Stimulated activated CD8-positive, alpha-beta memory T cell treated with anti-CD3 and anti-CD28 coated beads, Interleukin-4, amount 100 ng/mL, for 1 hour (primary cell): ENCODE measurements at places on chromosomes 1 and 21.

DNA sequence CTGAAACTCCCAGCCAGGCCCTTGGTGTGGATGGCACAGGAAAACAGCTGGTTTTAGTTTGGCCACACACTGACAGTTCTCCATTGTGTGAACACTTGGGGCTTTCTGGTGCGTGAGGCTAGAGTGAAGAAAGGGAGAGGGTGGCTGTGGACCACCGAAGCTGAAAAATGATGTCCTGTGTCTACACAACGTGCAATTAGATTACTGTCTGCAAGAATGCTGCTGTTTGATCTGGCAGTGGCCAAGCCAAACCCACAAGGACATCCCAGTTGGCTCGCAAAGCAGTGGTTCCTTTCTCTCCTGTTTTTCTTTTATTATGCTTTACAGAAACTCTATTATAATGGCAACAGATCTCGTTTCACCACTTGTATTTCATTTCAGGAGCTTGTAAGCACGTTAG lies 58.9 kb downstream of the ERG start:
- no peak for DNase-seq

GRCh38 chr21:41764558-41765419 lies 2.1 kb downstream of the RIPK4 start:
- DNase-seq = no peak

DNA sequence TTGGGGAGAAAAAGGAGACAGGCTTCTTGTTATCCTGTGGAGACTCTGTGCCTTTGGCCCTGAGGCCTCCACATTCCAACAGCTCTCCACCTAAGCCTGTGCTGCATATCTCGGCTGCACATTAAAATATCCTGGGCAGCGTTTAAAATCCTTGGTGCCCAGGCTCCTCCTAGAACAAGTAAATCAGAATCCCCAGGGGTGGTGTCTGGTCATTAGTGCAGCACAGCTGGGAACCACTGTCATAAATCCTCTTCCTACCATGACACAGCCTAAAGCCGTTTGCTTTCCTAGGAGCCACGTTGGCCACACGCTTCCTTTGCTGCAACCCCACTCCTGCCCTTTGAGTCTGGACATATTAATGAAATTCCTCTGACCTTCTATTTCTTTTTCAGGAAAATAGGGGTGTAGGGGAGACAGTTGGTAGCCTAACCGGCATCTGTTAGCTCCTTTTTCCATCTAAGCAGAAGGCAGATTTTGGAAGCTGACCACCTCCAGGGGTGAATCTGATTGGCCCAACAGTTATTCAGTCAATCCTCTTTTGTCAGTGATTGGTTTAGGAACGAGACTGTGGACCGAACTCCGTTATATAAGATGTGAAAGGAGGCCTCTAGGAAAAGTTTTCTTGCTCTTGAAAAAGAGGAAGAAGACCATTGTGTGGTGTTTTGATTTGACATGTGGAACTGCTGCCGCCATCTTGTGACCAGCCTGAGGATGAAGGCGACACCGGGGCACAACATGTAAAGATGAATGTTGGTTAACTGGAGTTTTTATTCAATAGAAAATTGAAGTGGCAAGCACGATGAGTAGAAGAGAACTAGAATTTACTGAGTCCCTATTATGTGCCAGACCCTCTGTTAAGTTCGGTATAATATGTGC lies 41.9 kb downstream of the JUN start:
- no peak for DNase-seq

DNA sequence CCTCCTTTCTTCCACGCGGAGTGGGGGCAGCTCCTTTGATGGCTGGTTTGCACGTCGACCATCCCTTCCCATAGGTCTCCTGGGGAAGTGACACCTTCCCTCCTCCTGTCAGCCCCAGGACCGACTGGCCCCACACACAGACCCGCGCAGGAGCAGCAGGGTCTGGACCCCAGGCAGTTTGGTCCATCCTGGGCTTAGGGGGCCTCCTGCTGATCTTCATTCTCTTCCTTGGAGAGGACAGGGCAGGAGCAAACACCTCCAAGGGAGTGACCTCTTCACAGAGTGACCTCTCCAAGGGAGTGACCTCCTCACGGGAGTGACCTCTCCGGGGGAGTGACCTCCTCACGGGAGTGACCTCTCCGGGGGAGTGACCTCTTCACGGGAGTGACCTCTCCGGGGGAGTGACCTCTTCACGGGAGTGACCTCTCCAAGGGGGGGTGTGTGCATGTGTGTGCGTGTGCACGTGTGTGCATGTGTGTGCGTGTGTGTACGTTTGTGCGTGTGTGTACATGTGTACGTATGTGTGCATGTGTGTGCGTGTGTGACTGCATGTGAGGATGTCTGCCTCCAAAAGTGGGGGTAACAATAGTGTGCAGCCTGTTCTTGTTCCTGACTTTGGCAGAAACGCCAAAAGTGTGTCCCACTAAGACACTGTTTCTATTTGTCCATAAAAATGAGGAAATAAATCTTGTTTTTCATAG lies 29.8 kb downstream of the COL6A1 start:
- no peak for DNase-seq

DNA sequence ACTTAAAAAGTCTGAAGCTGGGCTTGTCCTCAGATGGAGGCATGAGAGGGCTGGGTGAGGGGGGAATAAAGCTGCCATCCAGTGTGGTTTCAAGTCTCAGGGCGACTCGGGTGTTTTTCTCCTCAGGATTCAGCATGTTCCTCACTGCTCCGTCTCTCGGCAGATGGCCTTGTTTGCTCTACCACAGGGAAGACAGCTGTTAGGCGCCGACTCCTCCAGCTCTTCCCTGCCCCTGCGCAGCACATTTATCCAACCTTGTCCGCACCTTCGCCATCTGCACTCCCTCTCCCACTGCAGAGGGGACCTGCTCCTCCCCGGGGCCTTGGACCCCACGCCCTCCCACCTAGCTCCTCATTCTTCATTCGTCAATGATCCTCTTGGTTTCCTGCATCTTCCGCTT lies 16.6 kb upstream of the S100A11 start:
- DNase-seq = no peak

DNA sequence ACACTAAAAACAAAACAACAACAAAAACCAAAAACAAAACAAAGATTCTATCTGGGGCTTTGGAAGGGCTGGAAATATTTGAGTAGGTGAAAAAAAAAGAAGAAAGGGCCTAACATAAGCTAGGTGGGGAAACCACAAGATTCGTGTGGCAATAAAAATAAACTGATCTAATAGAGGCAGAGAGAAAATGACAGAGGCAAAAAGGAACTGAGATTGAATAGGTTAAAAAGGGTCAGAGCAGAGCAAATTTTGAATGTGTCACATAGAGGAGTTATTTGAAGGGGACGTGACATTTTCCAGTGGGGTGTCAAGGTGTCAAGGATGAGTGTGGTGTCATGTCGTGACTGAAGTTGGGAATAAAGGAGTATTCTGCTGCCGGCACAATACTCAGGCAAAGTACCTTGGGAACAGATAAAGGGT lies 65.2 kb upstream of the RALGPS2 start:
- no peak for DNase-seq

GRCh38 chr21:38072489-38072888 lies 156.2 kb upstream of the KCNJ6 start:
- DNase-seq = no peak

GRCh38 chr1:18110598-18110939 lies 3.0 kb downstream of the IGSF21 start:
- DNase-seq = no peak

DNA sequence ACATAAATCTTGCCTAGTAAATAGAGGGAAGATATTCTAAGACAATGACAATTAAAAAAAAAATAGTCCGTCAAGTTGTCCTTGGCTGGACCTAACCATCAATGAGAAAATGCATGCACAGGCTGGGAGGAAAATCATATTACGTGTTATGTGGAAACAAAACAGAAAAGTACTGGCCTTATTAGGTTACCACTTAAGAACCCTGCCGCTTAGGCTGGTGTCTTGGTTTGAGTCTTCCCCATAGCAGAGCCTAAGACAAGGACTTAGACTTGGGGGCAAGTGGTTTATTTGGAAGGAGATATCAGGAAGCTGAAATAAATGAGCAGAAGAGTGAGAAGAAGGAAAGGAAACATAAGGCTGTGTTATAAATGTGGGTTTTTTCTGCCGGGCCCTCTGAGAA lies 186.4 kb downstream of the MRPL39 start:
- no peak for DNase-seq

- DNase-seq = no peak
Measured at GRCh38 chr1:201022820-201023516, 546 bp downstream of the KIF21B start.

- DNase-seq = no peak
Measured at GRCh38 chr1:90614872-90615271, 102.2 kb downstream of the BARHL2 start.

GRCh38 chr1:98196012-98196411 lies 275.2 kb upstream of the DPYD start:
- no peak for DNase-seq

DNA sequence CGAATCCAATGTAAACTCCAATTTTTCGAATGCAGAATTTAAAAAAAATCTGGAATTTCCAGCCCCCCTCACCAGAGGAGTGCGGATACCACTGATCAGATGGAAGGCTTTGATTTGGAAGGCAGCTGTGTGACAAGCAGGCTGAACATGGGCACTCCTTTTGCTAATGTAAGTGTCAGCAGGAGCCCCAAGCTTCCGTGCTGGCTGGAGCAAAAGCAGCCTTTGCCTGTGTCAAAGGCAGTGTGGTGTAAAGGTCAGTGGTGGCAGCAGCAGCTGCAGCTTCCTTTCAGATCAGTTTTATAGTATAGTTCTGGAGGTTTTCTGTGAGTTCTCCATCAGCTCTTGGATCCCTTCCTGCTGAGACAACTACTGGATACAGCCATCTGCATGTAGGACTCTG lies 259.9 kb downstream of the CTH start:
- no peak for DNase-seq

DNA sequence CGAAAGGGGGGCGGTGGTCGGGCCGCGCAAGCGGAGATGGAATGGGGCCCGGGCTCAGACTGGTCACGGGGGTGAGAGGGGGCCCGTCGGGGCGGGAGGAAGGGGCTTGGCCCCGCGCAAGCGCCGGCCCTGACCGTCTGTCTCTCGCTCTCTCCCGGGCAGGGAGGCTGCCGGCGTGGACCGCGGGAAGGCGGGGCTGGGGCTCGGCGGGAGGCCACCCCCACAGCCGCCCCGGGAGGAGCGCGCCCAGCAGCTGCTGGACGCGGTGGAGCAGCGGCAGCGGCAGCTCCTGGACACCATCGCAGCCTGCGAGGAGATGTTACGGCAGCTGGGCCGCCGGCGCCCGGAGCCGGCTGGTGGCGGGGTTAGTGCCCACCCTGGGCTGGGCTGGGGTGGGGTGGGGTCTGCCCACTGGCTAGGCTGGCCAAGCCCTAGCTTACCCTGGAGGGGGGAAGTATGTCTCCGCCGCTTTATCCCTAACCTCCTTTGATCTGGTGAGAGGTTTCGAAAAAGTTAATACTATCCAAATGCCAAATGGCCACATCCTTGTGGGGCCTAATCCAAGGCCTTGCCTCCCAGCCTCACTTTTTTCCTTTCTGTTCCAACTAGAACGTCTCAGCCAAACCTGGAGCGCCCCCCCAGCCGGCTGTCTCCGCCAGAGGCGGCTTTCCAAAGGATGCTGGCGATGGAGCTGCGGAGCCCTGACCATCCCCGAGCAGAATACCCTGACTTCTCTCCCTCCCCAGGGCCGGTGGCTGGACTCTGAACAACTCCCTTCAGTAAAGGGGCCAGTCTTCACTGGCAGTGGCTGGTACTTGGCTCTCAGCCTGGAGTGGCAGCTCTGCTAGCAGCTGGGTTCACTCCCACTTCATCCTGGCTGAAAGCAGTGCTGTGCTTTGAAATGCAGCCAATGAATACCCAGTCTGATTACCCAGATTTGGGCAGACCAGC lies 636 bp upstream of the YRDC start:
- DNase-seq = no peak

DNA sequence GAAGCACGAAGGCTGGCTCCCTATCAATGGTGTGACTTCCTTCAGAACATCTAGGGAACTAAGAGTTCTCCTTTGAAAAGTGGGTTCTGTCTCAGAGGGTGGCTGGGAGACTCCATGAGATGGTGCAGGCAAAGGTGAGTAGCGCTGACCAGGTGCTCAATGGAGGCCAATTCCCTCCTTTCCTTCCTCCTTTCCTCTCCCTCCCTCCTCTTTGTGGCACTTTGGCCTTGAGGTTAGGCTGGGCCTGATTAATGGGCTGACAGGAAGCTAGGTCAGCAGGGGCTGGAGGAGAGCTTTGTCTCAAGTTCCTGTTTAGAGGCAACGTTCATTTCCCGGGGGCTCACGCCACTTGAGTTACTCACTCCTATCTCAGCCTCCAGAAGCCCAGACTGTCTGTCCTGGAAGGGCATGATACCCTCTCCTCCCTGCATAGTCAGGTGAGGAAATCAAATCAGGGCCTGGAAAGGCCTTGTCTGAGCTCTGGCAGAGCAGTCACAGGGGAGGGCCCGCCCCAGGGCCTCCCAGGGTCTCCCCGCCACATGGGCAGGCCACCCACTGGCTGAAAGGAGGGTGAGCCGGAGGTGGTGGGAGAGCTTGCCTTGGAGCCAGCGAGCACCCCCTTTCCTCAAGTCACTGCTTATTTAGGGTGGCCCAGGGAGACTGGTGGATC lies 58.4 kb upstream of the SSBP3 start:
- DNase-seq = no peak

DNA sequence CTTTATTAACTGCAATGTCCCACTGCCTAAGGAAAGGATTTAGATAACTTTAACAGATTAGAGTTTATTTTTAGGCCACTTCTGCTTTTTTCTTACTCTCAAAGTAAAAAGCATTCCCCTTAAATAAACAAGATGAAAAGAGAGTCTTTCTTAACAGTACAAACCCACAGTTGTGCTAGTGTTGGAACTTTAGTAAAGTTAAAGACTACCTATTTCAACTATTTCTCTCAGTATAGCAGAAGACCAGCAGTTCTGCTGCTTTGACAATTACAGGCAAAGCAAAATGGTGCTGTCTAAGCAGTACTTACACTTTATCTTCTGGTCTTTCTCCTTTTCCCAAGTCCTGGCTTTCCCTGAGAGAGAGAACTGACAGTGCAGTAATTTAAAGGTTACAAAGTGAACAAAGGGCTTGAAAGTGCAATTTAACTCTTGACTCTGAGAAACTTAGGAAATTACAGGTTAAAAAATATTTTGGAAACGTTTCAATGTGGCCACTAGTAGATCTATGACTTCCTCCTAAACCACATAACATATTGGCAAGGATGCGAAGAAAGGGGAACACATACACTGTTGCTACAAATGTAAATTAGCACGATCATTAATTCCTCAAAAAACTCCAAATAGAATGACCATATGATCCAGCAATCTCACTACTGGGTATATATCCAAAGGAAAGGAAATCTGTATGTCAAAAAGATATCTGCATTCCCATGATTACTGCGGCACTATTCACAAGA lies 135.4 kb upstream of the POGK start:
- DNase-seq = no peak

- no peak for DNase-seq
Measured at GRCh38 chr1:225498549-225499136, 70.8 kb upstream of the LBR start.

- no peak for DNase-seq
Measured at GRCh38 chr1:209404577-209404976, 178.9 kb upstream of the CAMK1G start.

DNA sequence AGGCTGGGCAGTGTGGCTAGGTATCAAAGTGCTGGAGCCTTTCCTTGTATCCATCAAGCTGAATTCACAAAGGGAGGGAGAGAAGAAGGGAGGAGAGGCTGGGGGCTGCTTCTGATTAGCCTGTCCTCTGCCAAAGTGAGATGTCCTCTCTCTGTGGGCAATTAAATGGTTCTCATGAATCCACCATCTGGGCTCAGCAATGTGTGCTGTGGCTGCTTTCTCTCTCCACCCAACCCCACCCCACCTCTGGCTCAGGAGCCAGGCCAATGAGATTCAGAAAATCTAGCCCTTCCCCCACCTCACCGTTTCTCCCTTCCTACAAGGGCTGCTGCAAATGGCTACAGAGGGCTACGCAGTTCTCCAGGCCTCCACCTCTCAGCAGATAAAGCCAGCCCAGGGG lies 154.6 kb downstream of the TENT5C start:
- DNase-seq = no peak
